AG09319 (cell line): ENCODE measurements at places on chromosomes 6 and 20.
A peak's percentile ranks its signal among the peaks of the same experiment; 100 is the strongest.

DNA sequence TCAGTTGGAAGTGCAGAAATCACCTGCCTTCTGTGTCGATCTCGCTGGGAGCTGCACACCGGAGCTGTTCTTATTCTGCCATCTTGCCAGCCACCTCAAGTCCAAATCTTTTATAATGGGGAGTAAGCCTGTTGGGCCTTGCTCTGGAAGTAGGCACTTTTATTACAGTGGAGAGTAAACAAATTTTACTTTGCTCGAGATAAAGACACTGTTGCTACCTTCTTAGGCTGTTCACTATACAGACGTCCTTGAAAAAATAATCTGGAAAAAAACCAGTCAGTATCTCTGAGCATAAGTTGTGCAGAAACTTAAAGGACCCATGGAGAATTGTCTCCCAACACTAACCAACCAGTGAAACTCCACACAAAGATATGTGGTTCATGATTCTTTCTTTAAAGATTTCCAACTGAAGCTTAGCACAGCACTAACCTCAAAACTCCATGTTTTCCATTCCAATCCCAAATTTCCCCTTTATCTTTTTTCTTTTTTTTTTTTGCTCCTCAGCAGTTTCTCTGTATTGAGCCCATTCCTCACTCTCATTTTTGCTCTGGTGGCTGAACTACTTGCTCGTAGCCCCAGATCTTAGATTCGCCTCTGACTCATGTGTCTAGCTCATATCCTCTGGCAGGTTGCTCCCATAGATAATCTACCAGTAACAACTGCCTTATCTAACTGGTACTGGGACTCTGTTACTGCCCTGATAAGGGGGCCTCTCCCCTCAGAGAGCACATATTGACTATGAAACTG is 34.3 kb upstream of the COL9A1 start:
- DNase-seq, result no peak

DNA sequence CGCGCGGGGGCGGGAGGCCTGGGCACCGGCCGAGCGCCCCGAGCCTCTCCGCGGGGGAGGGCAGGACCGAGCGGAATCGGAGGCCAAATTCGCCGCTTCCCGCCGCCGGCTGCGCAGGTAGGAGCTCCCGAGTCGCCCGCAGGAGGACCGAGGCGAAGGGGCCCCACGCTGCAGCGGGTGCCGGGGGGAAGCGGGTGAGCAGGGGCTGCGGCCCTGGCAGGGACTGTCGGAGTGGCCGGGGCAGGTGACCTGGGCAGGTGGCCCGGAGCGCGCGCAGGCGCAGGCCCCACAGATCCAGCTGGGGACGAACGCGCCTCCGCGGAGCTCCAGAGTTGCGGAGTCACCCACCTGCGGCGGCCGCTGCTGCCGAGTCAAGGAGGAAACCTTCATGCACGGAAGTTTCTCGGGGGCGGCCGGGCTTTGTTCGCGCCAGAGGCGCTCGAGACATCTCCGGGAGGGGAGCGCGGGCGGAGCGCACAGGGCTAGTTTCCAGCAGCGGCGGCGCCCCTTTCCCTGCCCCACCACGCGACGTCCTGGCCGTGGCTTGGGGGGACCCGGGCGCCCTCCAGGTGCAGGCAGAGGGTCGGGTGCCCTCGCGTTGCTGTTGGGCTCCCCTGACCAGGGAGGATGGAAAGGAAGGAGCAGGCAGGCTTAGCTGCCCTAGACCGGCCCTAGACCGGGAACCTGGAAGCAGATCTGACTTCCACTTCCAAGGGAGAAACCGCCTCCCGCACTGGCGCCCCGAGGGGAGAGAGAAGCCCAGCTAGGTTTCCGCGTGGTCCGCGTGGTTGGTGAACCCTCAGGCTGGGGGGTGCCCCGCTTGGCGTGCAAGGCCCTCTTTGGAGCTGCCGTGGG is 590 bp downstream of the SLCO4A1 start:
- DNase-seq, result no peak

DNA sequence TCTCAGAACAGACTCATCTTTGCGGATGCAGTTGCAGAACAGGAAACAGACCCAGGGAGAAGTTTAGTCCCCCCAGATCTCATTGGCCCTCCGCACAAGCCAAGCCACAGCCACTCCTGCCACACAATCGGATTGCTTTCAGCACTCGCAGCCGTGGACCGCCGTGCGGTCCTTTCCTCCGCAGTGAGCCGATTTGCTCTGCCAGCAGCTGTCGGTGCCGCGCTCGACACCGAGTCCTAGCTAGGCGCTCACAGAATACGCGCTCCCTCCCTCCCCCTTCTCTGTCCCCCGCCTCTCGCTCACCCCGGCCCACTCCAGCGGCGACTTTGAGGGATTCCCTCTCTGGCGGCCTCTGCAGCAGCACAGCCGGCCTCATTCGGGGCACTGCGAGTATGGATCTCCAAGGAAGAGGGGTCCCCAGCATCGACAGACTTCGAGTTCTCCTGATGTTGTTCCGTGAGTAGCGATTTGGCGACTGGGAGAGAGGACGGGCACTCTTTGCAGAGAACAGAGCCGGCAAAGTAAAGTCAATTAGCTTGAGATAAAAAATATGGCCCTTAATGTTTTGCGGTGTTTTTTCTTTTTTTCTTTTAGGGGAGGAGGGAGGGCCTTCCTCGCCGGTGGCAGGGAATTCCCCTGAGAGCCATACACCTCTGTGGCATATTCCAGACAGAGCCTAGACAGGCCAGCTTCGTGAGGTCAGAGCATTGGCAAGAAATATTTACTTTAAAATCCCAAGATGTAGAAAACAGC is at the start of gene LAMP5:
Gene LAMP5, plus strand, starts transcription at position 130 of the 753 bp plus-strand sequence. Its CDS starts 263 bp downstream, at position 393.
- DNase-seq, result no peak

DNA sequence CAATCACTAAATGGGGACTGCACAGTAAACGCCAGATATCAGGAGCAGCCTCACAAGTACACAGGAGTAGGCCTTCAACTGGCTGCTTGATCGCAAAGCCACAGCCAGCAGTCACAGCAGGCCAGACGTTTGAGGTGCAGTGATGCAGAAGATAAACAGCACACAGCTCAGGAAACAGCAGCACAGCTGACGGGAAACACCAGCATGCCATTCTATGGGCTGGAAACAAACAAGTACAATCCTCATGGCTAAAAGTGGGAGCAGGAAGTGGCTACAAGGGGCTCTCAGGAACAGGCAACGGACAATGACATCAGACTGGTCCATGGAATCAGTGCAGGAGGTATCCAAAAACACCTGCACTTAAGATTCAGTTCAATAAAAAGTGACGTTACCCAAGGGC is 111.0 kb downstream of the DTNBP1 start:
- no peak for DNase-seq

DNA sequence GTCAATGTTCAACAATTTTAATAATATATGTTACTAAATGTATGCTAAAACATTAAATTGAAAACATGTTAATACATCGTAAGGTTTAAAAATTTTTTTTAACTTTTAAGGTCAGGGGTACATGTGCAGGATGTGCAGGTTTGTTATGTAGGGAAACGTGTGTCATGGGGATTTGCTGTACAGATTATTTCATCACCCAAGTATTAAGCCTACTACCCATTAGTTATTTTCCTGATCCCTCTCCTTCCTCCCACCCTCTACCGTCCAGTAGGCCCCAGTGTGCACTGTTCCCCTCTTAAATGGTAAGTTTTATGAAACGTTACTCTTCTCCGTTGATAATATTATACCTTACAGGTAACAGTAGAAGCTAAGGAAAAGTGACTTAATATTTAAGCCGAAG is 15.8 kb downstream of the PDE7B start:
- no peak for DNase-seq

GRCh38 chr6:3355011-3355357 is 96.2 kb downstream of the PSMG4 start:
- no peak for DNase-seq

DNA sequence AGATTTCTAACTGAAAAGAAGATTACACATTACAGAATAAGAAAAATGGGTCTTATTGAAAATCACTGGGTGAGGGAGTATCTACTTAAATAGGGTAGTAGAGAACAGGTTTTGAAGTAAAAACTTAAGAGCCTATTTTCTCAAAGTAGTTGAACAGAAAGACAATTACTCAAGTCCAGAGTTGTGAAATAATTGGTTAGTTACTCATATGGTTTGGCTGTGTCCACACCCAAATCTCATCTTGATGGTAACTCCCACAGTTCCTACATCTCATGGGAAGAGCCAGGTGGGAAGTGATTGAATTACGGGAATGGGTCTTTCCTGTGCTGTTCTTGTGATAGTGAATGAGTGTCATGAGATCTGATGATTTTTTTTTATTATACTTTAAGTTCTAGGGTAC is 1035.3 kb upstream of the GJE1 start:
- DNase-seq, result no peak

DNA sequence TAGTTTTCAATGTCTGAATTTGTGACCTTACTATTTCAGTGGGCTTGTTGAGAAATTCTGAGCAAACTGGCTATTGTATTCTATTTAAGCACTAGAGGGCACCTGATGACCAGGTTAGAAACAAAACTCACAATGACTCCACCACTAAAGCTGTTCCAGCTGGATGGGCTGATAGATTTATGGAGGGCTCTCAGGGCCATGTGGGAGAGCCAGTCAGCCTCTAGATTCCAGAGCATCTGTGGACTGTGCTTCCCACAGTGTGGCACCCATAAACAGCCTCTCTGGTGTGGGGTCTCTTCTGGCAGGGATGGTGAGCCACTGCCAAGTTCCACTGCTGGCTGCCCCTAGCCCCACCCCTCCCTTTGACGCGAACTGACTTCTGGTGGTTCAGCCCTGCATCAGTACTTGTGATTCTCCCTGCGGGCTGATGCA is 29.2 kb downstream of the C6orf58 start:
- DNase-seq, result peak; percentile 8

- DNase-seq, result no peak
Measured at GRCh38 chr20:1782181-1782580, 113.0 kb upstream of the SIRPA start.

GRCh38 chr6:110951986-110952794 is 6.3 kb upstream of the GTF3C6 start:
- peak; percentile 52 for DNase-seq

DNA sequence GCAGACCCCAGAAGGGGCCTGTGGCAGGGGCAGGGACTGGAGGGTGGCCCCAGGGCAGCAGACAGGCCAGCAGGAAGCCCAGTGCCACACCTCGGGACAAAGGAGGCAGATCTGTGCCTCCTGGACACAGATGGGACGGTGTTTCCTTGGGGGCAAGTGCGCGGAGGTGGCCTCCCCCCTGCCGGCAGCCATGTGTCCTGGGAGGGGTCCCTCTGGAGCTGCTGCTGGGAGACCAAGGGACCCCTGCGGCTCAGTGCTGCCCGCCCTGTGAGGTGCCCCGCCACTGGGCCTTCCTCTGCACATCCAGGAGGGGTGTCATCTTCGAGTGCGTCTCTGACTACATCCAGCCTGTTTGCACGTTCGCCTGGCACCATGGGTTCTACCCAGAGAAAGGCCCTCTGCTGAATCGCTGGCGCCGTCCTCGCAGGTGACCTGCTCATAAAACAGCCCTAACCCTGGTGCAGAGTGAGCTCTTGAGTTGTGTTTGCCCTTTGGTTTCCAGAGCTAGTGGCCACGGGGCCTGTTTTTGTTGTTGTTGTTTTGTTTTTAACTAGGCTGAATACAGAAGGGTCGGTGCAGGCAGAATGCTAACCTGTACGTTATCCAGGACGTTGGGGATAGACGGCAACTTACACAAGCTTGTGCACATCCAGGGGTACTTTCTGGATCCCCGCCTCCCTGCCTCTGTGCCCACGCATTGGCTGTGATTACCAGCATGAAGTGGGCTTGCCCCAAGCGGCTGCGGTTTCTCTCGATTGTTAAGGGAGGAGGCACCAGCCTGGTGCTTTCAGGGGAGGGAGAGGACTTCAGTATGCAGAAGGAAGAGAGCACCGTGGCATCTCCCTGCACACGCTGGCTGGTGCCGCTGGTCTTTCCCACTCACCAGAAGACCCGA is 1.3 kb upstream of the KCNQ2 start:
- DNase-seq, result no peak

DNA sequence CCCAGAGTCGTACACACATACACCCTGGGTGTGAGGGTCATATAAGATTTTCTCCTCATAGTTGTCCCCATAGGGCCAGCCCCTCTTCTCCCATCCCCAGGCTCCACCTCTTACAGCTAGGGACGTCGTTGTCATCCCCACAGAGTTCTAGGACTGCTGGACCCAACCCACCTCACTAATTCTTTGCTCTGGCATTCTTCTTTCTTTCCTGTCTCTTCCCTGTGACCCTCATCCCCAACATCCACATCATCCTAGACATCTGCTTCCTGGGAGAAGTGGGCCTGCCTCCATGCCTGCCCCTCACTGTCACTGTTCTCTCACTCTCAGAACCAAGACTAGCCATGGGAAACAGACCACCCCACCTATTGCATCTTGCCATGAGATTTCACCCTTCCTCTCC is 1.1 kb downstream of the PSMF1 start:
- DNase-seq, result no peak

DNA sequence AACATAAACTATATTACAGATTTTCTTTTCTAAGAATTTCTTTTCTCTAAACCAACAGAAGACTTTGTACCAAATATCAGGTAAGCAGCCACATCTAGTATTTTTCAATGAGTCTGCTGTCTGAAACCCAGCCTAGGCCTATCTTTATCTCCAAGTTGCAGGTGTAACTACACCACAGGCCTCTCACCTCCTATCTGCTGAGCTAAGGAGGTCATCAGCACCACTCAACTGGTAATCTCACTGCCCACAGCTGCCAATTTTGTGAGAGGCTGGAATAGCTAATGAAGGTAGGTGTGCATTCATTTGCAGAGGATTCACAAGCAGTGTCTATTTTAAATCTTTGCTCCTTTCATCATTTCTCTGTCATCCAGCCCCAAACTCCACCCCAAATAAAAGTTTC is 584.8 kb downstream of the HDGFL1 start:
- no peak for DNase-seq

DNA sequence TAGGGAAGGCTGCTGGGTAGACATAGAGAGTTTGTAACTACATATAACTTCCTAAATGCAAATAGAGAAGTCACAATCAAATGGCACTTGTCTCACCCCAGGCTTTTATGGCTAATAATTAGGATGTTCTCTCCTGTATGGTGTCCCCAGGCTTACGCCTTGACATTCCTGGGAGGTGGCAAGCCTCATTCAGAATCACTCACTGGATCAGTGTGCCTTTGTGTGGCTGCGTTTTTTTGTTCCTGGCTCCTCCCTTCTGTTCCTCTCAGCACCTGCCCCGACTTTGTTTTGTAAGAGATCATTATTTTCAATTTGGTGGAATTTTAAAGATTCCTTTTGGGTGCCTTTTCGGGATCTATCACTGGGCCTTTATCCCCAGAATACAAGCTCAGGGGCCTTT is 5.7 kb downstream of the LAMP5 start:
- no peak for DNase-seq

DNA sequence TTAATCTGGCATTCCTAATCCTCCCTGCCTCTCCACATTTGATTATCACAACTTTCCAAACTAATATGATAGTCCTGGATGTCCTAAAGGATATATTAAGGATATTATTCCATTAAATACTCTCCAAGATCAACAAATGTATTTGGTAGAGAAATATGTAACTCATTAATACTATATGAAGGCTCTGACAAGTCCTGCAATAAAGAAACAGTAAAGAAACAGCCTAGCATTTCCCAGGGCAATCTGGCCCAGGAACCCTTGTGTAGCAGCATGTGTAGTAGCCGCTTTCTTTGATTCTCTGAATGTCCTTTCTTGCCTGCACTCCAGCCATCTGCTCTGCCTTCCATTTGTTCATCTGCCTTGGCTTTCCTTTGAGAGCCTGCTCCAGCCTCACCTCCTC is 23.7 kb downstream of the TRAM2 start:
- DNase-seq, result no peak
